ENCODE measurements at places on chromosomes 5 and 9. TPM values are rescaled to one million over a fixed set of nuclear protein-coding genes. Genes with fewer than 3 reads are reported as not detected.

FCN2 gene
- total RNA-seq = not detected

DMRT3 gene
- not detected for total RNA-seq

TMEM252 gene
- not detected for total RNA-seq

TMEM171 gene
- total RNA-seq = 6.6 TPM

FOXD4 gene
- total RNA-seq = 0.43 TPM

RFESD gene
- 4.1 TPM for total RNA-seq

BTNL9 gene
- total RNA-seq = not detected

ABCA1 gene
- 67.4 TPM for total RNA-seq

PCDHGC4 gene
- total RNA-seq = 5.6 TPM

ACOT12 gene
- not detected for total RNA-seq

MAP1B gene
- 200 TPM for total RNA-seq

GFPT2 gene
- total RNA-seq = 66.6 TPM

PAPPA gene
- 16.3 TPM for total RNA-seq

GTF3C4 gene
- 23.1 TPM for total RNA-seq

NOXA1 gene
- 0.39 TPM for total RNA-seq

SLCO4C1 gene
- total RNA-seq = not detected

LCN15 gene
- not detected for total RNA-seq

CXCL14 gene
- 0.13 TPM for total RNA-seq

Measured in articular chondrocyte of knee joint (primary cell).